Stimulated activated CD8-positive, alpha-beta memory T cell treated with anti-CD3 and anti-CD28 coated beads, Interleukin-7, amount 100 ng/mL, for 48 hours (primary cell): ENCODE measurements at places on chromosomes 4 and X.

- DNase-seq = no peak
These were observed 11.3 kb downstream of the FGFRL1 start for GRCh38 chr4:1022739-1023066.

GRCh38 chrX:18861511-18861910 is 122.4 kb downstream of the PHKA2 start:
- DNase-seq = no peak

DNA sequence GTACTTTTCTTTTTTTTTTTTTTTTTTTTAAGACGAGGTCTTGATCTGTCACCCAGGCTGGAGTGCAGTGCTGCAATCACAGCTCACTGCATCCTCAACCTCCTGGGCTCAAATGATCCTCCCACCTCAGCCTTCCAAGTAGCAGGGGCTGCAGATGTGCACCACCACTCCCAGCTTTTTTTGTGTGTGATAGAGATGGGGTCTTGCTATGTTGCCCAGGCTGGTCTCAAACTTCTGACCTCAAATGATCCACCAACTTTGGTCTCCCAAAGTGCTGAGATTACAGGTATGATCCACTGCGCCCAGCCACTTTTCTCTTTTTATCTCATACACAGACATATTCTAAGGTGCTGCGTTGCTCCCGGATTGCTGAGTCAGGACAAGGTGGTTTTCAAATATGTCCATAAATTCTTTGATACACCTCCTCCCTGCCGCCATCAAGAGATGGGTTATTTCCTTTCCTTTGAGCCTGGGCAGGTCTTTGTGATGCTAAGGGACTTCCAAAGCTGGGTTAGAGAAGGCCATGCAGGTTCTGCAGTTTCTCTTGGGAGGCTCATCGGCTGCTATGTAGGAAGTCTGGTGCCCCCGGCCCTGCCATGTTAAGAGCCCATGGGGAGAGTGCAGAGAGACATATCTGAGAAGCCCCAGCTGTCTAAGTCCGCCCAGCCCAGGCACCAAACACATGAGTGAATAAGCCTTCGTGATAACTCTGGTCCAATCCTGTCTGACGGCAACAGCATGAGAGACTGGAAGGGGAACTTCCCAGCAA is 8.4 kb upstream of the PLA2G12A start:
- no peak for DNase-seq

DNA sequence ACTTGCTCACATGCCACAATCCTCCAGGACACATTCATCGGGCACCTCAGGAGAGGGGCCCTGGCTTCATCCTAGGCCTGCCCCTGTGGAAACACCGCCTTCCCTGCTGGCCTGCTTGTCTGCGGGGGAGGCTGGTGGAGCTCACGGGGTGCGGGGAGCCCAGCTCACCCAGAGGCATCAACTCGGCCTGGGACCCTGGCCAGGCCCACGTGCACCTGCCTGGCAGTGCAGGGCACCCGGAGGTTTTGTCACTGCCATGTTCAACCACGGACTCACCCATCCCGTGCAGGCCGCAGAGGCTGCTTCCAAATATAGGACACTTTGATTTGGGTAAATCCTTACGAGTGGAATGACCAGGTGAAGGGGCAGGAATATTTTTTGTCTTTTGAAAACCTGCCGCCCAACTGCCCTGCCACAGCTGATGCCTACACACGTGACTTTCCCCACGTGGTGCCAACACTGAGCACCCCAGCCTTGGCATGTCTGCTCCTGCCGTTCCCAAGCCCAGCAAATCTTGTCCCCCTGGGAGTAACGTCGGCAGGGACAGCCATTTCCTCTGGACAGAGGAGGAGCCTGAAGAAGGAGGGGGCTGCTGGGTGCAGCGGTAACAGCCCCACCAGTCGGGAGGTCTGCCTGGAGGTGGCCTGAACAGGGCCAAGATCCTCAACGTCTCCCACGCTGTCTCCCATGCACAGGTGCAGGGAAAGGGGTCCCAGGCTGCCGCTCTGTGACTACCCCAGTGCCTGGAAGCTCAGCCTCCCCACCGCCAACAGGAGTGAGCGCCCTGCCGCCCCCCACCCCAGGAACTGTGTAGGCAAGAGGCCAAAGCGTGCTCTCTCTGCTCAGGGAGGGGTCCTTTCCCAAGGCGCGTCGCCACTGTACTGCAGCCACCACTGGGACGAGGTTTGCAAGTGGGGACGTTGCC is 8.5 kb downstream of the MXD4 start:
- no peak for DNase-seq

DNA sequence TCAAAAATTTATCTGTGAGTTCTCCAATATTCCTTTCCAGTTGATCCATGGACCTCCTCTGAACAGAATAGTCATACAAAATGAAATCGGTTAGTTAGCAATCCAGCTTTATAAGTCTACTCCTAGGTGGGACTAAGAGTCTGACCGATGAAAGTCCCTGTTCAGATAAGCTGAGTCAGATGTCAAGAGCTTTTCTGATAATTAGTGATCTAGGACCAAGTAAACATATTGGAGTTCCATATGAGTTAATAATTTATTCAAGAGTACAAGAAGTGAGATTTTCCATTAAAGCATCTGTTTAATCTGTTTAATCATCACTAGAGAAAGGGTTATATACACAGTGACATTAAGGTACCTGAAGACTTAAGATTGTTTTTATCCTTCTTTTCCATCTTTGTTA is 74.7 kb downstream of the UGT8 start:
- DNase-seq = no peak

DNA sequence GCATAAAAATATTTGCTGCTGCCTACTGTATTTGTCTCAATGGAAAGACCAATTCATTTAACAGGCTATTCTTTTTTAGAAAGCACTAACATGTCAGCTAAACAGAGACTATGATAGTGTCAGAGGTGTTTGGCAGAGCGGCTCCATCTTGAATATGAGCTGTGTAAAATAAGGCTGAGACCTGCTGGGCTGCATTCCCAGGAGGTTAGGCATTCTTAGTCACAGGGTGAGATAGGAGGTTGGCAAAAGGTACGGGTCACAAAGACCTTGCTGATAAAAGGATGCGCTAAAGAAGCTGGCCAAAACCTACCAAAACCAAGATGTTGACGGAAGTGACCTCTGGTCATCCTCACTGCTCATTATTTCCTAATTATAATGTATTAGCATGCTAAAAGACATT is 41.8 kb downstream of the NPY5R start:
- DNase-seq = no peak

DNA sequence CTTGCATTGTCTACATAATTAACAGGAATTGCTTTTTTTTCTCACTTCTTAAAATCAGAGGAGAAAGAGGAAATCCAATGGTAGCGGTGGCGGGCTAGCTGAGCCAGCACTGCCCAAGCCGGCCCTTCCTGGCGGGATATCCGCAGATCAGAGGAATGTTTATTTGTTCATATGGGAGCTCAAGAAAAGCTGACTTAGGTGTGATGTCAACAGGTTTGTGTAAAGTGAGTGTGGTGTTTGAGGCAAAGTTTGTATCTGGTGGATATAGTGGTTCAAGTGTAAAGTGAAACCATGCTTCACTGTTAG is 466 bp upstream of the SLC39A8 start:
- DNase-seq = no peak

GRCh38 chr4:75908555-75908954 is 6.3 kb upstream of the PPEF2 start:
- no peak for DNase-seq
